ENCODE measurements at places on chromosomes 12 and 14. TPM values are rescaled to one million over a fixed set of nuclear protein-coding genes. Genes with fewer than 3 reads are reported as not detected.

KLRK1 gene
- 0.12 TPM for total RNA-seq

PLA2G1B gene
- total RNA-seq: not detected

DNA sequence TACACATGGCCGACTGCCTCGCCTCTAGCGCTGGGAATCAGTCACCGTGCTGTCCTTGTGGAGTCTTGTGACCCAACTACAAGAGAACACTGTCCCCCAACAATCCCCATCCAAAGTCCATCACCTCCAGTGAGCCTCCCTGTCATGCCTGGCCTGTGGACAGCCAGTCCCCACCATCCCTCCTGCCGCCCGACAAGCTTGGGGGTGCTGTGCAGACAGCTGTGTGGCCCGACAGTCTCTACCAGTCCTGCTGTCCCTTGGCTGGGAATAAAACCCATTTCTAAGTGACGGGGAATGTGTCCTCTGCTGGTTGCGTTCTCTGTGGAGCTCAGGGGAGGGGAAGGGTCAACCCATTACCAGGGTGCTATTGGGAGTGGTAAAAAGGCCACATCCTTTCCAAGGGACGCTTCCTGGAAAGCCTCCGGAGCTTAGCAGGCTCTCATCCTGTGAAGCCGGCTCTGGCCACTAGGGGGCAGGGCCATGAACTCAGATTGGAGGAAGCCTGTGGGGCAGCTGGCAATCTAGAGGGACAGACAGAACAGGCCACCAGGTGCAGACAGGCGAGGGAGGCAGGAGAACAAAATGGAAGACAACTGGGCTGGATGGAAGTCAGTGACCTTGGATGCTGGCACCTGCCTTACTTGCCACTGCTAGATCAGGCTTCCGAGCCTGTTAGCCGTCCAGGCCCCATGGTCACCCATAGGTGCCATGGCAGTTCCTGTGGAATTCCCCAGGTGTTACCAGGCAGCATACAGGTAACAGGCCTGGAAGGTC lies 12.0 kb upstream of the BLTP3B start:
- peak; percentile 77 for DNase-seq

- DNase-seq: peak; percentile 71
Observed at GRCh38 chr14:100072783-100073346, 7.6 kb downstream of the EVL start.

GRCh38 chr12:45216230-45216982 lies 511 bp downstream of the ANO6 start:
- peak; percentile 51 for DNase-seq

DNA sequence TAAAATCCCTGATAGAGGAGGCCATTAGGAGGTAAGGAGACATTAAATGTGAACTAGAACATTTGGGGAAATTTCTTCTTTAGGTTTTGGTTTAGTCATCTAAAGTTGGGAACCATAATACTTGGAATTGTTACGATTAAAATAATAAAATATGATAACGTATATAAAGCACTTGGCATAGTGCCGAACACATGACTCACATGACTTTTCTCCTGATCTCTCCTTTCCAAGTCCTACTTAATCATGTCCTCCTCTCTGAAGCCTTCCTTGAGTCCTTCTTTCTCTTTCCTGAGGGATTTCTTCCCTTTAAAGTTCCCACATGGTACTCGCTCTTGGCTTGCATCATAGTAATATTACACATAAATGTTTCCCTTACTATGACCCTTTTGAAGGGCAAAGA lies 20.0 kb downstream of the BEST3 start:
- no peak for DNase-seq

GRCh38 chr12:80807640-80808288 lies 91.1 kb downstream of the MYF5 start:
- no peak for DNase-seq

All from activated CD4-positive, alpha-beta T cell treated with anti-CD3 and anti-CD28 coated beads, Interleukin-2, amount 10 ng/mL, durations not matched to agents 7 days and 5 days (primary cell).